ENCODE measurements at places on chromosomes 11 and 22.

DNA sequence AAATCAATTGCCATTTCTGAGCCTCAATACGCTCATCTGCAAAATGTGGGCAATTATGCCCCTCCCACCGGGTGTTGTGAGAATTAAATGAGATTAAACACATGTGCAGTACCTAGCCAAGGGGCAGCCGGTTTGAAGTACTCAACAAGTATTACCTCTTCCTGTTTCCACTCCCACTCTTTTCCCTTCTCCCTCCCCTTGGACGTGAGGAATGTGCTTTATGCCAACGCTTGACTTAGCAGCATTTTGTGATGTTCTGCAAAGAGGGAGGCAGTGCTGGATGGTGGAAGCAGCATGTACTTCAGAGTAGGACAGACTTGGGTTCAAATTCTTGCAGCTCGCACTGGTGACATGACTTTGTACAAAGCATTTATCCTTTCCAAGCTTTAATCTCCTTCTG is 306.0 kb downstream of the BUD13 start:
- DNase-seq = no peak

- no peak for DNase-seq
Observed at GRCh38 chr11:92111287-92111686, 113.3 kb upstream of the FAT3 start.

- no peak for DNase-seq
Observed at GRCh38 chr22:21457023-21457787, 10.0 kb upstream of the TMEM191C start.

- no peak for DNase-seq
Observed at GRCh38 chr11:47983464-47984397, 3.4 kb downstream of the PTPRJ start.

DNA sequence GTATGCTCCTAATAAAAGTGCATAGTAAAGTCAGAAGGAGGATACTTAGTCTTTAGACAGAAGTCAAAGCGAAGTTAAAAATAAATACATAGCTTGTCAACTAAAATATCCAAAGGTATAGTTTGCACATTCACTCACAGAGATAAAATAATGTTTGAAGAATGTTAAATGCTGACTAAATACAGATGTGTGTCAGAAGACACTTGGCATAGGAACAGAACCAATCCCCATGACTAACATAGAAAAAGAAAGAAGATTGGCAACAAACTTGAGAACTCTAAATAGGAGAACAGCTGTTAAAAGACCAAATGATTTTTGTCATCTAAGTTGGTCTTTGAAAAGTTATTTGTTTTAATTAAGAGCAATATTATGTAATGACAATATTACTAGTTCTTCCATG is 1172.1 kb upstream of the RAG2 start:
- DNase-seq = no peak

DNA sequence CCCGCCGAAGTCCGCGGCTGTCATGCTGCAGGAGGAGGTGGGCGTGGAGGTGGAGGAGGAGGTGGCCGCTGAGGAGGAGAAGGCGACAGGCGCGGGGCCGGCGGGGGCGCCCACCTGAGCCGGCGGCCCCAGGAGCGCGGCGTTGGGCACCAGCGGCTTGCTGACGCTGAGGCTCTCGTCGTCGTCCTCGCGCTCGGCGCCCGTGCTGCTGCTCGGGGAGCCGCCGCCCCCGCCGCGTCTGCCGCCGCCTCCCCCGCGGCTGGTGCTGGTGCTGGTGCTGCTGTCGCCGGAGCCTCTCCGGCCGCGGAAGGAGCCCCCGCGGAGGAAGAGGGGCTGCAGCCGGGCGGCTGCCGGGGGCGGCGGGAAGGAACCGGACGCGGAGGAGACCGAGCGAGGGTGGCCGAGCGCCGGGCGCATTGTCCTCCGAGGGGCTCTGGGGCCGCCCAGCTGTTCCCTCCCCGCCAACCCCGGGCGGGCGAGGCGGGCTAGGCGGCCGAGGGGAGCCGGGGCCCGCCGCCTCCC is 388 bp downstream of the TMEM121B start:
- no peak for DNase-seq

GRCh38 chr11:95575517-95575916 is 214.1 kb downstream of the FAM76B start:
- DNase-seq = peak; percentile 80

DNA sequence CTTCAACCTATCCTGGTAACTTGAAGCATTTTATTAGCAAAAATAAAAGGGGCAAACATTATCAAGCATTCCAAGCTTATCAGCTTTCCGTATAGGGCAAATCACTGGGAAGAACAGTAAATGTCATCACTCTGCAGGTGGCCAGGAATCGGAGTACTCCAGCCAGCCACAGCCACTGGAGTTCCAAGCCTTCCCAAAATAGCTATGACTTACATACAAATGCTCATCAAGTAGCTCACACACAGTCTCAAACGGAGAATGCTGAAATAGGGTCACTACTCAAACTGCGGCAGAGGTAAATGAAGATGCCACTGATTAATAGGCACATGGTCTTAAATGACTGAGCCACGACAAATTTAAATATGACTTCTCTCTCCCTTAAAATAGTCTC is 2.1 kb downstream of the USP28 start:
- DNase-seq = peak; percentile 29

GRCh38 chr22:46696229-46696518 is 41.9 kb downstream of the CERK start:
- DNase-seq = no peak

DNA sequence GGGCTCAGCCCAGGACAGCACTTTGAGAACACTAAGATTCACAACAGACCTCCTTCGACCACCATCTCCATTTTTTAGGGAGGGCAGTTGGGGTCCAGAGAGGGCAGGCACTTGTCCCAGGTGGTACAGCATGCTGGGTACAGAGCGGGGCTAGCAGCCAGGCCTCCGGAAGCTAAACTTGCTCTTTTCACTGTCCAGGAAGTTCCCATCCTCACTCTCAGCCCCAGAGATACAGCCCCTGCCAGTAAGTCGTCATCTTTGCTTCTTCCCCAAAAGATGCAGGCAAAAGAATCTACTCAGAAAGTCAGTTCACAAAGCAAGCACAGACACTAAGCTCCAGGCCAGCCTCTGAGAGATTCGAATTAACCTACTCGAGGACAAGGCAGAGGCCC is 6.7 kb upstream of the RAB3IL1 start:
- no peak for DNase-seq

- DNase-seq = peak; percentile 91
Observed at GRCh38 chr11:96324912-96325311, 18.1 kb downstream of the MAML2 start.

DNA sequence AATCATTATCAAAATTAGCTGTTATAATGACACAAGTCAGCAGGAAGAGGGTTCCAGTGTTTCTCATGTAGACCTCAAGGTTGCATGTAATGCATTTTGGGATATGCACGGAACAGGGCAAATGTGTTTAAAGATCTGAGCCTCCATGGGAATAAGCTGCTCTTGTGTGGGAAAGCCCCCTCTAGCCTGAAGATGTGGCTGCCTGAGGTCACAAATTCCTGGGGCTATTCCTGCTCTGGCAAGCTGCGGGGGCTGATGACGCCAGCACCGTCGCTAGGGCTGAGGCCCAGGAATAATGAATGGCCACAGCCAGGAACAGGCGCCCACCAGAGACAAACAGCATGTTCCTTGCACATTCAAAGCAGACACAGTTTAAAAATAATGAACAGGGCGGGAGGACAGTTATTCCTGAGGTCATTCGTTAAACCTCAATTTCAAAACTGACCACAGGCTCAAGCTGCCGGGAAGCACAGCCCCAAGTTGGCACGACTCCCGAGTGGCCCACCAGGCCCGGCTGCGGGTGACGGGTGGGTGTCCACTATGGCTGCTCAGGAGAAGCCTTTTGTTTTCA is 11.7 kb downstream of the OSBPL5 start:
- DNase-seq = peak; percentile 65

DNA sequence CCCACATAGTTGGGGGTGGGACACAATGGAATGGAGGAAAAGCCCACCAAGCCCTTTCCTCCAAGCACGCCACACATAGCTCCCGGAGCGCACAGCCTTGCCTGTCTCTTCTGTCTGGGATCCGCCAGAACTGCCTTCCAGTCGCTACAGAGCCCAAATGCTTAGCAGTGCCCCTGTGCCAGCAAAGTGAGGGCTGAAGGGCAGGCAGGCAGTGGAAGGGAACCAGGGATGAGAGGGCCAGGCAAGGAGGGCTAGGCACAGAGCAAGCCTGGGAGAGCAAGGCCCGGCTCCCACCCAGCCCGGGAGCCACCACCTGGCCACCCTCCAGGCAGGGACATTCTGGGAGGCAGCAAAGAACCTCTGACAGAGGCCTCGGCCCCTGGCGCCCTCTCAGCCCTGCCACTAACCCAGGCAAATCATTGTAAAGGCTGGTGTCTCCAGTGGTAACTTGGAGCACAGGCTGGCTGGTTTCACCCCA is 32.5 kb downstream of the PPP2R1B start:
- DNase-seq = no peak

GRCh38 chr22:42151924-42152635 is 21.5 kb upstream of the CYP2D6 start:
- DNase-seq = no peak

DNA sequence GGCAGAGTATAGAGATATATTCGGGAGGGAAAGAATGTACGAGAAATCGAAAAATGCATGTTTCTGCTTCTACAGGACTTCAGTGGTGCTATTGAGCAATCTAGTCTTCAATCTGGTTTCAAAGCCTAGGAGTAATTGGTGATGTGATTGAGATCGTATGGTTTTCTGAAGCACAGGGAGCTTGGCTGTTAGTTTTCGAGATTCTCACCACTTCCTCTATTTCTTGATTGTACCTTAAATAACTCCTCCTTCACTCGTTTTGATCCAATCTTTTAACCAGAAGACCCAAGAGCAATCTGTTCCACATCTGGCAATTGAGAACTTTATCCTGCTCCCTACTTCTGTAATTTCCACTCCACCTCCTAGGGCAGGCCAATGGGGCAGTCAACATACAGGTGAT is 518 bp downstream of the CCDC179 start:
- DNase-seq = no peak

GRCh38 chr11:2930704-2931419 is 1.6 kb upstream of the PHLDA2 start:
- DNase-seq = peak; percentile 35

DNA sequence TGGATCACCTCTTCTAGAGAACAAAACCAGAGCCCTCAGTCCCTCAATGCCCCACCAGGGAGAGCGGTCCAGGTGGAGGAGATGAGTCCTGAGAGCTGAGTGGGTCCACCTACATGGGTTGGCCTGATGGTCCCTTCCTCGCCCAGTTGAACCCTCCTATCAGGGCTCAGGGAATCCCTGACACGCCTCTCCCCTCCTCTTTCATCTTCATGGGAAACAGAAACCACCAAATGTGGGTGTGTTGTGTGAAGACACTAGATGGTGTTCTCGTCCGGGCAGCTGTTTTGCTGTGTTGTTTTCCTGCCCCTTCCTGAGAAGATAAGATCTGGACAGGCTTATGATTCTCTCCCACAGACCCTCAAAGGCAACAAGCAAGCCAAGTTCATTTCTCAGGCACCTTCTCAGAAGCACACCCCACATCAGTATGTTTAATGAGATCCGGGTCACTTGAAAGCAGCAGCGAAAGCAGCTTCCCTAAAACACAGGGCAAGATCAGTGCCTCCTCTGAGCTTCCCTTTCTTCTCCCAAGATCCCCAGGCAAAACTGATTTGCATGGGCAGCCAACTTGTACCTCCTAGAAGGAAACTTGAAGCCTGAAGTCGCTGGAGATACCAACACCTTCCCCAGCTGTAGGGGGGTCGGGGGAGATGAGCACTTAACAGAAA is 35.3 kb upstream of the POU2AF1 start:
- DNase-seq = no peak

GRCh38 chr22:22048318-22048942 is 65.8 kb upstream of the TOP3B start:
- DNase-seq = no peak

- no peak for DNase-seq
Observed at GRCh38 chr11:2750101-2750681, 50.4 kb upstream of the KCNQ1OT1 start.

DNA sequence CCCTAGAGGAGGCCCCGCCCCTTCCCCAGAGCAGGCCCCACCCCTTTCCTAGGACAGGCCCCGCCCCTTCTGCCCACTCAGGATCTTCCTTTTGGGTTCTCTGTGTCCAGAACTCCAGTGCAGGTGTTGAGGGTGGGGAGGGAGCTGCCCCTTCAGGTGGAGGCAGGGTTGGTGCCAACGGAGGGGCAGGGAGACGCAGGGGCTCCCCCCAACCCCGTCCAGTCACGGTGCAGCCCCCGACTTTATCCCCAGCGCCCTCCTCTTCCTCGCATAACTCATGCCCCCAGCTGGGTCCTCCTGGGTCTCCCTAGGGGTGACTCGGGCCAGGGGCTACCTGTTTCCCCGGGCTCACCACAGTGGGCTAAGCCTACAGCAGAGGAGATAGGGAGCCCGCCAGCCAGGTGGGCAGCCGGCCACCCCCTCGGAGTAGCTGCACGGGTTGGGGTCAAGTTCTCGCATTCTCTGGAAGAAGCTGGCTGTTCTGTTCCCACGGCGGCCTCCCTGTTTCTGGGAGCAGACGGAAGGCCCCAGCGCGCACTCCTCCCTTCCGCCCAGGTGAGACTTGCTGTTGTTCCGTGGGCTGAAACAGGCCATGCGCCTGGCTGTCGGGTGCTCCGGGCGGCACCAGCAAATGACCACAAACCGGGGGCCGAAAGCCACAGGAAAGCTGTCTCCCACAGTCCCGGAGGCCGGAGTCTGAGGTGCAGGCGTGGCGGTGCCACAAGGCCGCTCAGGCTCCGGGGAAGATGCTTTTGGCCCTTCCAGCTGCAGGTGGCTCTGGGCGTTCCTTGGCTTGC is 38.9 kb downstream of the MUC2 start:
- no peak for DNase-seq

GRCh38 chr11:80916173-80916798 is 1475.5 kb upstream of the TENM4 start:
- no peak for DNase-seq

- DNase-seq = no peak
Observed at GRCh38 chr11:96282625-96283220, 60.3 kb downstream of the MAML2 start.

- DNase-seq = no peak
Observed at GRCh38 chr11:87405843-87406242, 368.1 kb downstream of the TMEM135 start.

- no peak for DNase-seq
Observed at GRCh38 chr11:116835042-116835772, 2.2 kb downstream of the APOA1 start.

- DNase-seq = no peak
Observed at GRCh38 chr11:100832829-100833228, 145.7 kb downstream of the ARHGAP42 start.

DNA sequence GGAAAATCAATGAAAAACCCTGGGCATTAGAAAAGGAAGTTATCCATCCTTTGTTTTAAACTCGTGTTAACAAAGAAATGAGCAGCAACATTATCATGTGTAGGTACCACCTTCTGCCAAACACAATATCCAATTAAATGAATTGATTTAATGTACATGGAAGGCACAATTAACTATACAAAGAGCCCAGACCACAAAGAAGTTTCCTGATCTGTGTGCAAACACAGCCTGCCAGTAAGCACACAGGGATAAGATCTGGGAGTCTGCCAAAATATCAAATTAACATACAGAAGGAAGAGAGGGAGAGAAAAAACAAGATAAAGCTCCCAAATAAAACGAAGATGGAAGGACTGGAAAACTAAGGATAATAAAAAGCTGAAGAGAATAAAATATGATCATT is 54.1 kb upstream of the SLC25A1 start:
- no peak for DNase-seq

GRCh38 chr11:83438438-83438837 is 152.3 kb upstream of the CCDC90B start:
- no peak for DNase-seq

- peak; percentile 85 for DNase-seq
Observed at GRCh38 chr11:128482512-128483191, 104.7 kb downstream of the ETS1 start.
